CD14-positive monocyte (primary cell): ENCODE measurements at places on chromosomes 7 and 10. TPM values are rescaled to one million over a fixed set of nuclear protein-coding genes. Genes with fewer than 3 reads are reported as not detected.

GRCh38 chr10:84493951-84494848, 165.8 kb downstream of the CCSER2 start:
- DNase-seq = no peak
- no peaks in the 10 kb centered on the region for H3K27me3 ChIP-seq
- no peaks in the 10 kb centered on the region for H3K36me3 ChIP-seq
- H3K4me1 ChIP-seq = no peaks in the 10 kb centered on the region
- no peak overlapping the region for H3K4me3 ChIP-seq

- H3K4me1 ChIP-seq = no peaks in the 10 kb centered on the region
- H3K27me3 ChIP-seq = no peaks in the 10 kb centered on the region
- H3K27ac ChIP-seq = no peak overlapping the region
- DNase-seq = peak; percentile 29
- H3K4me3 ChIP-seq = no peak overlapping the region
- no peaks in the 10 kb centered on the region for H3K36me3 ChIP-seq
Observed at GRCh38 chr7:32062150-32062549, 8.1 kb downstream of the PDE1C start.

GRCh38 chr7:136254148-136254547, 277.0 kb upstream of the MTPN start:
- no peaks in the 10 kb centered on the region for H3K36me3 ChIP-seq
- H3K27ac ChIP-seq = no peak overlapping the region
- no peak overlapping the region for H3K4me3 ChIP-seq
- no peaks in the 10 kb centered on the region for H3K27me3 ChIP-seq
- DNase-seq = no peak
- no peaks in the 10 kb centered on the region for H3K4me1 ChIP-seq

DNA sequence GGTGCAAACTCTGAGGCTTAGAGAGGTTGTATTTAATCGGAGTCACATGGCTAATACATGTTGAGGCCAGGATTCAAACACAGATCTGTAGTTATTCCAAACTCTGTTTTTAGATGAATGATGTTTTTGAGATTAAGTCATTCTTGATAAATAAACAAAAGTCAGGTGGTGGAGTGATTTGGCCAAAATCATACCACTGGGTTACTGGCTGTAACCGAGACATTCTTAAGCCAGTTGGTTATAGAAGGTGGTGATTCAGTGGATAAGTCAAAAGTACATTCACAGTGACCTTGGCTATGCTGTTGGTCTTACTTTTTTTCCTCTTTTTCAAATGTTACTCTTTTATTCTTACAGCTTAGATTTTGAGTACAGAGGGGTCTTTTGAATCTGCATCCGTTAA, 361.4 kb downstream of the KIF20B start:
- no peaks in the 10 kb centered on the region for H3K36me3 ChIP-seq
- no peak overlapping the region for H3K4me3 ChIP-seq
- H3K4me1 ChIP-seq = no peaks in the 10 kb centered on the region
- H3K27me3 ChIP-seq = no peaks in the 10 kb centered on the region

DNA sequence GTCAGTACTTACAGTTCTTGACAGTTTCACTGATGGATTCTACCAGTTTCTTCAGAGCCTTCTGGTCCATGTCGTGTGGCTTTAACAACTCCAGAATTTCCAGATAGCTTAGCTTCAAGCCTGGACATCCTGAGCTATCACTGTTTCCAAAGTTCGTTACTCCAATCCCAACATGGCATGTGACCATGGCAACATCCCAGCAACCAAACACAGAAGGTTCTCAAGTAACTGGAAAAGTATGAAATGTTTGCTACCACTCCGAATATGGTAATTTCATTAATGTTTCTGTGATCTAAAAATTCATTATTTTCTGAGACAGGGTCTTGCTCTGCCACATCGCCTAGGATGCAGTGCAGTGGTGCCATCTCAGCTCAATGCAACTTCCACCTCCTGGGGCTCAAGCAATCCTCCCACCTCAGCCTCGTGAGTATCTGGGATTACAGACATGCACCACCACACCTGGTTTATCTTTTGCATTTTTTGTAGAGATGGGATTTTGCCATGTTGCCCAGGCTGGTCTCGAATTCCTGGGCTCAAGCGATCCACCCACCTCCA, 29.3 kb downstream of the RBM48 start:
- peaks cover 39% of the 10 kb centered on the region for H3K36me3 ChIP-seq
- no peak overlapping the region for H3K27ac ChIP-seq
- DNase-seq = no peak
- H3K4me1 ChIP-seq = no peaks in the 10 kb centered on the region

GRCh38 chr10:89115876-89116627, 91.1 kb downstream of the CH25H start:
- H3K27ac ChIP-seq = no peak overlapping the region
- peaks cover 6% of the 10 kb centered on the region for H3K4me1 ChIP-seq

GRCh38 chr10:72095195-72095594, 6.8 kb upstream of the SPOCK2 start:
- no peak for DNase-seq
- H3K27me3 ChIP-seq = no peaks in the 10 kb centered on the region
- no peaks in the 10 kb centered on the region for H3K36me3 ChIP-seq
- H3K4me3 ChIP-seq = no peak overlapping the region

GRCh38 chr7:49631071-49631815, 142.2 kb upstream of the VWC2 start:
- no peaks in the 10 kb centered on the region for H3K4me1 ChIP-seq
- H3K27me3 ChIP-seq = no peaks in the 10 kb centered on the region
- no peak overlapping the region for H3K4me3 ChIP-seq
- H3K27ac ChIP-seq = no peak overlapping the region
- DNase-seq = peak; percentile 1

GRCh38 chr7:115552766-115553165, 477.8 kb downstream of the TFEC start:
- no peaks in the 10 kb centered on the region for H3K27me3 ChIP-seq
- no peak for DNase-seq
- H3K27ac ChIP-seq = no peak overlapping the region
- no peak overlapping the region for H3K4me3 ChIP-seq
- H3K36me3 ChIP-seq = no peaks in the 10 kb centered on the region

GRCh38 chr7:48295296-48295971, 124.2 kb downstream of the ABCA13 start:
- no peak overlapping the region for H3K27ac ChIP-seq
- no peaks in the 10 kb centered on the region for H3K4me1 ChIP-seq
- no peaks in the 10 kb centered on the region for H3K36me3 ChIP-seq
- DNase-seq = no peak
- H3K4me3 ChIP-seq = no peak overlapping the region
- H3K27me3 ChIP-seq = no peaks in the 10 kb centered on the region

- H3K36me3 ChIP-seq = no peaks in the 10 kb centered on the region
- H3K27me3 ChIP-seq = no peaks in the 10 kb centered on the region
- H3K27ac ChIP-seq = no peak overlapping the region
- H3K4me3 ChIP-seq = no peak overlapping the region
- DNase-seq = no peak
- no peaks in the 10 kb centered on the region for H3K4me1 ChIP-seq
Observed at GRCh38 chr10:113663142-113663541, 699 bp downstream of the NRAP start.

GRCh38 chr10:30039988-30040387, 19.4 kb downstream of the JCAD start:
- no peak overlapping the region for H3K4me3 ChIP-seq
- H3K4me1 ChIP-seq = no peaks in the 10 kb centered on the region
- DNase-seq = no peak
- no peak overlapping the region for H3K27ac ChIP-seq

DNA sequence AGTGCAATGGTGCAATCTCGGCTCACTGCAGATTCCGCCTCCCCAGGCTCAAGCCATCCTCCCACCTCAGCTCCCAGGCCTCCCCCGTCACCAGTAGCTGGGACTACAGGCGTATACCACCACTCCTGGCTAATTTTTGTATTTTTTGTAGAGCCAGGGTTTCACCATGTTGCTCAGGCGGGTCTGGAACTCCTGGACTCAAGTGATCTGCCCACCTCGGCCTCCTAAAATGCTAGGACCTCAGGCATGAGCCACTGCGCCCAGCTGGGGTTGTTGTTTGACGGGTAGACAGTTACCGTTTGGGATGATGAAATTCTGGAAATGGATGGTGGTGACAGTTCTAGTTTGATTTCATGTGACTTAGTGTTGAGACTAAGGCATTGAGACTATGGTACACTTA, 15.3 kb downstream of the CALML3 start:
- H3K4me3 ChIP-seq = no peak overlapping the region
- H3K36me3 ChIP-seq = no peaks in the 10 kb centered on the region
- no peak overlapping the region for H3K27ac ChIP-seq
- H3K4me1 ChIP-seq = peaks cover 11% of the 10 kb centered on the region
- no peaks in the 10 kb centered on the region for H3K27me3 ChIP-seq

DNA sequence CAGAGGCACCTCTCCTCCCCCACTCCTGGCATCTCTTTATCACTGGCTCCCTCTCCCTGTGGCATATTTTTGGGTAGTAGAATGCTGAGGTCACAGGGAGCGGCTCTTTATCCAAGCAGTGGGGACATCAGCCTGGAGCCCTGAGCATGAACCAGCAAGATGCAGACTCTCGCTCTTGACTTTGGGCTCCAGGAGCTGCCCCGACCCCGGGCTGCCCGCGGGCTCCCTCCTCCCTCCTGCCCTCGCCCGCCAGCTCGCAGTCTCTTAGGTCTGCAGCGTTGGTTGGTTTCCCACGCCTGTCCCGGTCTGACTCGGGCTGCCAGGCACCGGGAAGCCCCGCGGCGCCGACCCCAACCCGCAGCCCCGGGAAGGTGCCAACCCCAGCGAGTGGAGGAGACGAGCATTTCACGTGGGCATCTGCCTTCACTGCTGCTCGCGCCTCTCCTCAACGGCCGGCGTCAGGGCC, 1.3 kb downstream of the INSYN2A start:
- H3K36me3 ChIP-seq = no peaks in the 10 kb centered on the region
- no peak for DNase-seq
- H3K27me3 ChIP-seq = peaks cover 51% of the 10 kb centered on the region
- no peaks in the 10 kb centered on the region for H3K4me1 ChIP-seq

DNA sequence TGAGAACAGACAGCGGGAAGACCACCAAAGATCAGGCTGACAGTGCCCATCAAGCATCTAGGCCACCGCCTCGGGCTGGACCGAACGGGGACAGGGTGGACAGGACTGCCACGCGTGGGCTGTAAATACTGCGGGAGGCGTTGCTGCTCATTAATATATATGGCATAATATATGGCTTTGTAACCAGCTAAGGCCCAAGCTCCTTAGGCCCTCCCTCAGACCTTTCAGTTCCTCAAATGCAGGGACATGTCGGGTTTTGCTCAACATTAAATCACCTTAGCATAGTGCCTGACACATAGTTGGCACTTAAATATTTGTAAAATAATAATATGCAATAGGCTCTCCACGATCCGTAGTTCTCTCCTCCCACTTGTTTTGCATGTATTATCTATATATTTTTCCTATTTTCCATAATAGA, 402 bp upstream of the TMEM168 start:
- H3K27me3 ChIP-seq = no peaks in the 10 kb centered on the region
- DNase-seq = peak; percentile 55
- H3K4me1 ChIP-seq = peaks cover 22% of the 10 kb centered on the region
- peak overlapping the region; percentile 96 for H3K27ac ChIP-seq

DNA sequence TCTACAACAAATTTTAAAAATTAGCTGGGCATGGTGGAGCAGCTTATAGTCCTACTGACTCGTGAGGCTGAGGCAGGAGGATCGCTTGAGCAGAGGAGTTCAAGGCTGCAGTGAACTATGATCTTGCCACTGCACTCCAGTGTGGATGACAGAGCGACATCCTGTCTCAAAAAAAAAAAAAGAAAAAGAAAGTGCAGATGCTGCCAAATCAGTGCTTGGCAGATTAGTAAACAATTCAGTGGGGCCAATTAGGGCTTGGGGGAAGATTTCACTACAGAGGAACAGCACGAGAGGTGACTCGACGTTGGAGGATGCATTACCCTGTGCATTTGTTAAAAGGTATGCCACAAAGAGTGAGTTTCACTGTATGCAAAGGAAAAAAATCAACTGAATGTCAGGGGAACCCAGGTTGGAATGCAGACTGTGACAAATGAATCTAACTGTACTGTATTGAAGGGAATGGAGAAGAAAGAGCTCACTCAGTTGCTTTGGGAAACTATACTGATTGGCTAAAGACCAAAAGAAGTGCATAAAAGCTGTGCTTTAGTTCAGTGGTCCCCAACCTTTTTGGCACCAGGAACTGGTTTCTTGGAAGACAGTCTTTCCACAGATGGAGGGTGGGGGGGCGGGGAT, 31.6 kb downstream of the GARIN1A start:
- no peaks in the 10 kb centered on the region for H3K36me3 ChIP-seq
- H3K27ac ChIP-seq = no peak overlapping the region
- H3K4me1 ChIP-seq = peaks cover 13% of the 10 kb centered on the region
- H3K4me3 ChIP-seq = no peak overlapping the region

GRCh38 chr7:141039376-141039775, 24.6 kb upstream of the MRPS33 start:
- peaks cover 3% of the 10 kb centered on the region for H3K27me3 ChIP-seq
- no peaks in the 10 kb centered on the region for H3K36me3 ChIP-seq
- no peak overlapping the region for H3K4me3 ChIP-seq
- no peak for DNase-seq
- H3K4me1 ChIP-seq = no peaks in the 10 kb centered on the region

GRCh38 chr10:58030208-58030607, 237.5 kb downstream of the IPMK start:
- no peak for DNase-seq
- H3K36me3 ChIP-seq = no peaks in the 10 kb centered on the region
- H3K27ac ChIP-seq = no peak overlapping the region
- H3K27me3 ChIP-seq = no peaks in the 10 kb centered on the region

- peaks cover 41% of the 10 kb centered on the region for H3K4me1 ChIP-seq
- H3K27me3 ChIP-seq = no peaks in the 10 kb centered on the region
- no peak for DNase-seq
- H3K36me3 ChIP-seq = no peaks in the 10 kb centered on the region
- no peak overlapping the region for H3K27ac ChIP-seq
Observed at GRCh38 chr7:44849885-44850544, 2.1 kb upstream of the H2AZ2 start.

GRCh38 chr10:82866424-82867020, 991.5 kb downstream of the NRG3 start:
- no peak for DNase-seq
- H3K27me3 ChIP-seq = no peaks in the 10 kb centered on the region
- no peak overlapping the region for H3K27ac ChIP-seq
- H3K36me3 ChIP-seq = no peaks in the 10 kb centered on the region
- H3K4me1 ChIP-seq = no peaks in the 10 kb centered on the region

NKX2-3 gene
- not detected for polyA plus RNA-seq

CC2D2B gene
- polyA plus RNA-seq = 0.08 TPM

ELN gene
- polyA plus RNA-seq = not detected

LRRTM3 gene
- not detected for polyA plus RNA-seq

NAT16 gene
- not detected in 2 replicates for polyA plus RNA-seq

SFMBT2 gene
- polyA plus RNA-seq = 5.0 and 10.9 TPM in 2 replicates

SFTPA2 gene
- polyA plus RNA-seq = not detected

CYP26C1 gene
- polyA plus RNA-seq = not detected in 2 replicates

MKRN1 gene
- 160 TPM for polyA plus RNA-seq

LRMDA gene
- 59.6 TPM for polyA plus RNA-seq

MGAM2 gene
- not detected for polyA plus RNA-seq

C10orf105 gene
- 0.18 TPM for polyA plus RNA-seq

EEF1AKMT2 gene
- polyA plus RNA-seq = 8.2 TPM

HMX2 gene
- not detected in 2 replicates for polyA plus RNA-seq

LOXL4 gene
- 0.05 TPM for polyA plus RNA-seq

PTPN20 gene
- polyA plus RNA-seq = not detected

OR9A2 gene
- polyA plus RNA-seq = not detected in 2 replicates

CABCOCO1 gene
- polyA plus RNA-seq = not detected

AKR1C3 gene
- polyA plus RNA-seq = 1.9 TPM
